RCC 7860 (cell line): ENCODE measurements at places on chromosomes 2 and 18.
A peak's percentile ranks its signal among the peaks of the same experiment; 100 is the strongest.

- no peak for DNase-seq
Observed at GRCh38 chr2:12050396-12050795, 304.0 kb downstream of the LPIN1 start.

DNA sequence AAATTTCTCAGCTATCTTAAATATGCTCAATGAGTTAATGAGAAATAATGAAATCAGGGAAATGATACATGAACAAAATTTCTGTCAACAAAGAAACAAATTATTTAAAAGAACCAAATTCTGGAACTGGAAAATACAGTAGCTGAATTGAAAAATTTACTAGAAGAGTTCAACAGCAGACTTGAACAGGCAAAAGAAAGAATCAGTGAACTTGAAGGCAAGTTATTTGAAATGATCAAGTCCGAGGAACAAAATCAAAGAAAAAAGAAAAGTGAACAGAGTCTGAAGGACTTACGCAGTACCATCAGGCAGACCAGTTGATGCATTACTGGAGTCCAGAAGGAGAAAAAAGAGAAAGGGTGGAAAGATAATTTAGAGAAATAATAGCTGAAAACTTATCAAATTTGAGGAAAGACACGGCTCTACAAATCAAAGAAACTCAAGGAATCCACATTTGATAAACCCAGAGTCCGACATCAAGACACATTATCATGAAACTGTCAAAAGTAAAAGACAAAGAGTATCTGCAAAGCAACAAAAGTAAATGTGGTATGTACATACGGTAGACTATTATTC lies 83.6 kb downstream of the CCDC138 start:
- DNase-seq: no peak

DNA sequence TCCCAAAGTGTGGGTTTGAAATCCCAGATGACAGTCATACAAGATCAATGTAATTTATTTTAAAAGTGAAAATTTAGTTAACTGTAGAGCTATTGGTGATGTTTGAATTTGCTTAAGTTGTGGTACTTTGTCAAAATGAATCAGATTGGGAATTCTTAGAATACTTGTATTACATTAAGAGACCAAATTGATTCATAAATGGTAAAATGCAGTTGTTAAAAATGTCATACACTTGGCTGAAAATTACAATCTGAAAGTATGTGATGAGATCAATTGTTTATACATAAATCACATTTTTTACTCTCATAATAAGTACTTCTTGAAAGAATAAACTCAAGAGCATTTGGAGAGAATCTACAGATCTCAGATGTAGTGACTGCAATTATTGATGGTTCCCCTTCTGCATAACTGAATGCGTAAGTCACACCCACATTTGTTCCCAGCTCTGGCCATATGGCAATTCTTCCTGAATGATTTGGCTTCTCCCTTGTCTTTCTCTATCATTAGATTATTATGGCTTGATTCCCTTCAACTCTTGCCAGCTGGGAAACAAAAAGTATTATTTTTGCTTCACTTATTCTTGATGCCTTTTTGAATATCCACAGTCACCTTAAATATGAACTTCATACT lies 558.5 kb downstream of the CPS1 start:
- no peak for DNase-seq

GRCh38 chr18:44198612-44199284 lies 481.9 kb upstream of the SETBP1 start:
- DNase-seq: no peak

DNA sequence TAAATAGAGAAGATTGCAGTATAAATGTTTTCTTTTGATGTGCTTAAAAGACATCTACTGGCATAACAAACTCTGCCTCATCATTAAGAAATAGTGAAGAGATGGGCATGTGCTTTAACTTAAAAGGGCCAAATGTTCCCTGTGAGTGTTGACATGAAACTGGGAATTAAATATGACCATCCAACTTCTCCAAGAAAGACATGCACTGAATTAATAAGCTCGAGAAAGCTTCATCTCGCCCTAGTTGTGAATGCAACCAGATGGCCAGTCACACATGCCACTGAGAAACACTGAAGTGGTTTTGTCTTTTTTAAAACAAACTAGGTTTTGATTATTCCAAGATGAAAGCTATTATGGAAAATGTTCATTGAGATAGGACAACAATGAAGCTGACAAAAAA lies 479.2 kb downstream of the RIT2 start:
- no peak for DNase-seq

DNA sequence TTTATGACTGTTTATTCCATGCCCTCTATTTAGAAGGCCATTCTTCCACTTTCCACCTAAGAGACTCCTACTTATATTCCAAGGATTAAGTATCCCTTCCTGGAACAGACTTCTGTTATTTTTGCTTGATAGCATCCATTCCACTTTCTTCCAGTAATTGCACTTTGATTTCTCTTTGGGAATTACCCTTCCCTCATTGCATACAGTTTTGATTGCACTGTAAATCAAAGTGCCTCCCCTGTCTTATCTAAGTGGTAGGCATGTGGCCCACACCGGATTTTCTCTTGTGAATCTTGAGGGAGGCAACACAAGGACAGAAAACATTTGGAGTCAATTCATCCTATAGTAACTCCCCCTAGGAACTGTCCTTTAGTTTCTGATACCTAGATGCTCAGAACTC lies 120.4 kb downstream of the PDE11A start:
- DNase-seq: no peak

GRCh38 chr18:8871489-8871888 lies 166.1 kb downstream of the MTCL1 start:
- DNase-seq: no peak

DNA sequence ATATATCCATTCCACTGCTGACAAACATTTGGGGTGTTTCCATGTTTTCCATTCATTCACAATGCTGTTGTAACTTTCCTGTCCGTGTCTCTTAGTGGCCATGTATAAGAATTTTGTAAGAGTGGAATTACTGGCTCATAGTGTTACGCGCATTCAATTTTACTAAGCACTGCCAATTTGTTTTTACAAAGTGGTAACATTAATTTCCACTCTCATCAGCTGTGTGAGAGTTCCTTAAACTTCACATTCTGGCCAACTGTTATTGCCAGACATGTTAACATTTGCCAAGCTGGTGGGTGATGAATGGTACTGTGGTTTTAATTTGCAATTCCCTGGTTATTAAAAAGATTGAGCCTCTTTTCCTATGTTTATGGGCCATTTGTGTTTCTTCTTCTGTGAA lies 134.2 kb downstream of the DTNB start:
- no peak for DNase-seq

- peak; percentile 82 for DNase-seq
Observed at GRCh38 chr2:9565436-9566153, 10.0 kb upstream of the ADAM17 start.

DNA sequence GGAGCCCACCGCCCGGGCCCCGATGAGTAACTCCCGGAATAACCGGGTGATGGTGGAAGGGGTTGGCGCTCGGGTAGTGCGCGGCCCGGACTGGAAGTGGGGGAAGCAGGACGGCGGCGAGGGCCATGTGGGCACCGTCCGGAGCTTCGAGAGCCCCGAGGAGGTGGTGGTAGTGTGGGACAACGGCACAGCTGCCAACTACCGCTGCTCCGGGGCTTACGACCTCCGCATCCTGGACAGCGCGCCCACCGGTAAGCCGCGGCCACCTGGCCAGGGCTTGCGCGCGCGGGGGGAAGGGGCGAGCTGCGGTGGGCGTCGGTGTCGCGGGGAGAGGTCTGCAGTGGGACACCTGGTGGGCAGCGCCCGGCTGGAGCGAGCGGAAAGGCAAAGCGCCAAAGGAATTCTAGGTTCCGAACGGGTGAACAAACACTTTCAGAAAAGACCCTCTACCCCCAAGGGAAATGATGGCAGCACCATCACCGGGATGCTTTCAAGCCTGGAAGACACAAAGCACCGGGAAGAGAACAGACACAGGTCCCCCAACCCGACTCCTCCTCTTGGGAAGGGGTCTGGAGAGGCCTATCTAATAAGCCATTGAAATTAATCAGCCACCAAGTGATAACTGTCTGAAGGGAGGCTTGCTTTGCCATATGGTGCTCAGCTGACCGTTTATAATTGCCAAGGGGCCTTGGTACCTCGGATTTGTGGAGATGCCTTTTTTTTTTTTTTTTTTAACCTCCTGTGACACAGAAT lies 1.1 kb downstream of the MIB1 start:
- no peak for DNase-seq

DNA sequence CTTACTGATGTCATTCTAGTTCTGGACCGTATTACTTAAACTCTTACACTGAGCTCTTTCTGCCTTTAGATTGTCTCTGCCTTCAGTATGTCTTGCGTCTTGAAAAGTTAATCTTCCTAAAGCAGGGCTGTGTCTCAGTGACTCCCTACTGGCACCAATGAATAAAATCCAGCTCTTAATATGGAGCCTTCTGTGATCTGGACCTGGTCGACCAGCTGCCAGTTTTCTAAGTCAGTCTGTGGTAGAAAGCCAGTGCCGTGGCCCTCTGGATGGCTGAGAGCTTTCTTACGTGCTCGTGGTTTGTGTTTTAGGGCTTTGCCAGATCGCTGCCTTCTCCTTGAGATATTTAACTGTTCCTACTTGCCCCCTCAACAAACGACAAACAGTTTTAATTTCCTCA lies 26.8 kb downstream of the ZNF407 start:
- DNase-seq: no peak

DNA sequence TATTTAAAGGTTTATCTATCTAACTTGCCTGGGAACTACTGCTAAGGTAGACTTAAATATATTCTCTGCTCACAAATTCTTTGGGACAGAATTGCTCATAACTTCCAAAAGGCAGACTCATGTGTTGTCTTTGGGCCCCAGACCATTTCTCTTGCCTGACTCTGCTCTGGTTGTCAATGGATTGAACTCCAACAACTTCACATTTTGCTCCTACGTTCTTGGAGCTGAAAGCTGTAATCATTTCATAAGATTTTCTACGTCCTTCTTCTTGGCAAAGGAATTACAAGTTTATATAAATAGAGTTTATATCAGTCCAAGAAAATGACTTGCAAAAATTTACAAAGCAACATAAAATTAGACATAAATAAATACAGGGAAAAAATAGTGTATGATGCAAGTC lies 32.9 kb upstream of the PPM1B start:
- DNase-seq: no peak

- no peak for DNase-seq
Observed at GRCh38 chr2:96870626-96871255, 861 bp upstream of the SEMA4C start.

- no peak for DNase-seq
Observed at GRCh38 chr2:156145976-156146375, 186.5 kb downstream of the NR4A2 start.

GRCh38 chr2:225002656-225003045 lies 39.6 kb downstream of the DOCK10 start:
- DNase-seq: peak; percentile 91

GRCh38 chr2:38592951-38593350 lies 9.8 kb downstream of the HNRNPLL start:
- DNase-seq: no peak

- peak; percentile 89 for DNase-seq
Observed at GRCh38 chr2:111071600-111072171, 49.0 kb upstream of the BCL2L11 start.

- DNase-seq: no peak
Observed at GRCh38 chr2:126893153-126893552, 5.5 kb upstream of the TEX51 start.

DNA sequence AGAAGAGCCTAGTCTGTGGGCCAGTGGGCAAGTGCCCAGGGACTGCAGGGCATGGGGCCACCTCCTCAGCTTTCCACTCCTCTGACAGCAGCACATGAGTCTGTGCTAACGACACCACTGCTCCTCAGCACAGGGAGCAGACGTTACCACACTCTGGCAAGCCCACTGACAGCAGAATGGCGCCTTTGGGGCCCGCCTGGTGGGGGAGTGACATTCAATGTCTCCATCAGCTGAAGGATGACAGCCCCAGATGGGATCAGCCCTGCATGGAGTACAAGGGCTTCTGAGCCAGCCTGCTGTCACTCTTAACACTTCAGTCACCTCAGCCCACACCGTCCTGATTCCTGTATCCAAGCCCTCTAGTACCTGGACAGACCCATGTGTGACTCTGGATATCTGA lies 149.4 kb upstream of the SMAD2 start:
- DNase-seq: no peak

GRCh38 chr18:6928359-6928758 lies 189.2 kb downstream of the LAMA1 start:
- DNase-seq: no peak

DNA sequence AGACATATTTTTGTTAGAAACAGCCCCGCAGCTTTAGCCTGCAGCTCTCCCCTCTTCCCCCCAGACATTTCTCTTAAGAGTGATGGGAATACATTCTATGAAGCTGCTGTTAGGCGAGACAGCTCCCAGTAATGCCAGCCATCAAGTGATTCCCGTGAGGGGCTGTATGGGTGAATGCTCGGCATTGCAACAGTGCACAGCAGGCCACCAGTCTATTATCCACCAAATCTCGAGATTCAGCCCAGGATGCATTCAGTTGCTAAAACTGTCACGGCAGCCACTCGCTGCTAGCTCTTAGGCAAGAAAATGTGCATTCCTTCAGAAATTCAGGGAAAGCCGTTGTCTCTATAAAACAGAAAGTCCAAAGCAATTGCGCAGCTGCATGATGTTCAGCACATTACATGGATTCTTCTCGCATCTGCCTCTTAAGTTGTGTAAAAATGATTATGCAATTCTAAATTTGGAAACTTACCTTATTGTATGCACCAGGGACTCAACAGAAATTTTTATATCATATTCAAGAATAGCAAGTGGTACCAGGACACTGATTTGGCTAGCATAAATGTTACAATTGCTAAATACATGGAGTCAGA lies 211.3 kb upstream of the ARL4C start:
- no peak for DNase-seq

DNA sequence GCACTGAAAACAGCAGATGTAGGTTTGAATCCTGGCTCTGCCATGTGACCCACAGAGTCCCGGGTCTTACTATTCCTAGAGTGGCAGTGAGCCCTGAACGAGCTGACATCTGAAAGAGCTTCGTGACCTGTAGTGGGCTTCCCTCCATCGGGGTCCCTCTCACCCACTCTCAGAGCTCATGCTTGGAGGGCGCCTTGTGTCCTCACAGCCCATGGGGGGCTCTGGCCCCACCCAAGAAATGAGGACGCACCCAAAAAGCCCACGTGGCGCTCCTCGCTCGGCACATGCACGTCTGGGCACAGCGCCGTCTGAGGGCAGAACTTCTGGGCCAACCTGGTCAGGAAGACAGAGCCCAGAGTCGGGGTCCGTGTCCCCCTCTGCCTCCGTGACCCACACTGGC lies 23.7 kb downstream of the LBH start:
- no peak for DNase-seq
